ENCODE measurements at places on chromosomes 5 and 9.

GRCh38 chr5:55325621-55326020, 17.8 kb downstream of the MTREX start:
- DNase-seq = no peak

DNA sequence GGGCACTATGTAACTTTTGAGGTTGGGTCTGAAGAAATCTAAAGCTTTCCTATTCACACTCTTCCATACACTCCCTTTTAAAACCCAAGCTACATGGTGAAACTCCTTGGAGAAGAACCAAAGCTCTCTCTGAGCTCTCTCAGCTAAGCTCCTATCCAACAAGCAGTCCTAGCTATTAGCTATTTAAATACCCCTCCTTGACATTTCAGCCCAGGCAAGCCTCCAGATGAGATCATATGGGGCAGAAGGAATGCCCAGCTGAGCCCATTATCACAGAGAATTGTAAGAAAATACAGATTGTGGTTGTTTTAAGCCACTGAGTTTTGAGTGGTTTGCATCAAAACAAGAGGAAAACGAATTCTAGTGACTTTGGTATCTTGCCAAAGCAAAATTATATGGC, 15.2 kb downstream of the HSPB3 start:
- DNase-seq = no peak

DNA sequence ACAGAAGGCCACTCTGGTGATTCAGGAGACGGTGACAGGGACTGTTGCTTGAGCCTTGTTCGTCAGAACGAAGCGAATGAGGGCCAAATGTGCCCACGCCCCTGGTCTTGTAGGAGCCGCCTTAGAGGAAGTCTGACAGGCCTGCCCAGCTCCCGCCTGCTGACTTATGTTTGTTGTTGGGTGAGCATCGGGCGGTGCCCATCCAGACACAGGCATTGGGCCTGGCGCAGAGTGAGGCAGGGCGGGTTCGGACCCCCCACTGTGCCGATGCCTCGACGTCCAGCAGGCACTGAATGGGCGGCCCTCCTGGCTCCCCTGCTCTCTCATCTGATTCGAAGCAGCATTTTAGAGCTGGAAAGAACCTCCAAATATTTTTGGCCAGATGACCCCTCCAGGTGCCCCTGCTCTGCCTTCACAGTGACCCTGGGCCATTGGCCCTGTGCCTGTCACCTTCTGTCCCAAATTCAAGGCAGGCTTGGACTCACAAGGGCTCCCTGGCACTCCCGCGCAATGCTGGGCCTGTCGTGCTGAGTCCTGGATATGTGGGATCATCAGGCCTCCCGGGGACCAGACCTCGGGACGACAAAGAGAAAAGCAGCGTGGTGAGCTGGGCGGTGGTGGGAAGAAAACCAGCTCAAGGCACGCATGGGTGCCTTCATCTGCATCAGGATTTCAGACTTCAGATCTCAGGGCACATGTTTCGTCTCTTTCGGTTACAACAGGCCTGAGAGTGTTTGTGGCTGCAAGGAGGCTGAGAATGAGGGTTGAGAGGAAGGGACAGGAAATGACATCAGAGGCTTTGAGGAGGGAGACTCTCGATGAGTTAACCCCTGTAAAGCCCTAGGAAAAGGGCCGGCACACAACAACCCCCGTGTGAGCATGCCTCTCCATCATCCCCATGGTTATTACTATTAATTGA, 37.1 kb upstream of the OLFM1 start:
- no peak for DNase-seq

- DNase-seq = no peak
These were observed 12.6 kb upstream of the SPARC start for GRCh38 chr5:151699071-151699901.

All from stimulated activated CD8-positive, alpha-beta memory T cell treated with anti-CD3 and anti-CD28 coated beads, Interleukin-2, amount 100 ng/mL, for 1 hour (primary cell).